ENCODE measurements at places on chromosomes 2 and 18.

DNA sequence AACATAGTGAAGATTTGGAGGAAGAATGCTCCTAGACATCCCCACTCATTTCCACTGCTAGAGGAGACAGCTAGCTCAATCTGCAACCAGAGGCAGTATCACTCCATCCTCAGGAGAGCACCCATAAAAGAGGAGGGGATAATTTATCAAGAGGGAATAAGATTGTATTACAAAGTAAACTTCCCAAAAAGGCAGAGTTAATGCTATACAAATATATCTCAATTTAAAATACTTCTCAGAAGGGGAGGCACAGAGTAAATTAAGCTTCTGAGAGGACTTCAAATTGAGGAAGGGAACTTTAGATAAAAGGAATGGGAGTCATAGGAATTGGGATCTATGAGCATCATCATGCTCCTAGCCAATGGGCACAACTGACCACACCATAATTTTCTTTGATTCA, 29.1 kb downstream of the EXOC6B start:
- no peak for DNase-seq

GRCh38 chr2:880201-880970, 70.3 kb upstream of the SNTG2 start:
- DNase-seq, result no peak

DNA sequence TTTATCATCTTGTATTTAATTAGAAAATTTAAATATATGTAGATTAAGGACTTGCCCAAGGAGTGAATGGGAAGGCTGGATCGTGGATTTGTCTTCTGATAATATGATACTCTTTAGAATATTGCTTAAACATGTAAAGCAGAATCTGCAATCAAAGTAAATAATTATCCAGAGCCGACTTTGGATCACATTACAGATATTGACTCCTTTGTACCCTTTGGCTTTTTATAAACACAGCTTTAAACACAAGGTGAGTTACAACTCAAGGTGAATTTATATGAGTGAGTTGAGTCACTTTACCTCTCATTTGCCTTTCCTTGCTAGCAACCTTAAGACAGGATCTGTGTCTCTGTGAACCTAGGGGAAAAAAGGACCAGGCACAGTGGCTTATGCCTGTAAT, 37.7 kb upstream of the SLC25A52 start:
- no peak for DNase-seq

- no peak for DNase-seq
Observed at GRCh38 chr2:169073963-169074751, 4.8 kb downstream of the DHRS9 start.

- no peak for DNase-seq
Observed at GRCh38 chr2:37263839-37264238, 32.4 kb downstream of the NDUFAF7 start.

DNA sequence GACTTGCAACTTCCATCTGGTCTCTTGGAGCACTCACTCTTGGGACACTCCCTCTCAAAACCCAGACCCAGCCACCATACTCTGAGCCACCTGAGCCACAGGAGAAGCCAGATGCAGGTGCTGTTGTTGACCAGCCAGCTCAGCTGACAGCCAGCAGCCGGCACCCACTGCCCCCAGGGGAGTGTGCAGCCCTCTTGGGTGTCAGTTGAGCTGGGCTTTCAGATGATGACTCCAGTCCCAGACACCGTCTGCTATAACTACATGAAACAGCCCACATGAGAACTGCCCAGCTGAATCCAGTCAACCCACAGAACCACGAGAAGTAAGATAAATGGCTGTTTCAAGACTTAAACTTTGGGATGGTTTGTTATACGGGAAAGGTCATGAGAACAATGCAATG, 10.7 kb upstream of the IGFBP2 start:
- no peak for DNase-seq

DNA sequence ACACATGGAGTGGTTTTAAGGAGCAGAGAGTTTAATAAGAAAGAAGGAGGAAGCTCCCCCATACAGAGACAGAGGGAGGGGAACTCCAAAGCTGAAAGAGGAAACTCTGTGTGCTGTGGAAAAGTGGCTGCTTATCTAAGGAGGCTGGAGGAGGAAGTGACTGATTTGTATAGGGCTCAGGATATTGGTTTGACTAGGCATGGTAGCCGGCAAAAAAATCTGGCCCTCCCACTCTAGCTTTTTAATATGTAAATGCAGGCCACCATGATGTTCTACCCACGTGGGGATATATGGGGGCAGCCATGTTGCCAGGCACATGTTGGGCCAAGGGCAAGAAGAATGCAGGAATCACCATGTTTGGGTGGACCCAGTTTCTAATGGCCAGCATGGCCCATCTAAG, 64.3 kb downstream of the HNMT start:
- peak; percentile 14 for DNase-seq

DNA sequence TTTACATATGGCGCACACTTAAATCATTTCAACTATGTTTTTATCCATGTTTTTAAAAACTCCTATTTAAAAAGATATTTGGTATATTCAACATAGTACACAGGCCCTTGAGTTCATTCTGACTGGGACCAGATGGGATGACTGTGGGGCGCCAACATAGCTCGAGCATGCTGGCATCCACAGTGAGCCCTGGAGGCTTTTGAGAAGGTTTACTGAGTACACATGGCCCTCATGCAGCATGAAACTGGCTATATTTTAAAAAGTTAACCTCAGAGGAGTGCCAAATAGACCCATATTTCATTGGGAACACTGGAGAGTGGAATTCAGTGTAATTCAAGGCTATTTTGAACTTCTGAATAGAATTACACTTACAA, 83.6 kb downstream of the CCDC85A start:
- DNase-seq, result no peak

- peak; percentile 33 for DNase-seq
Observed at GRCh38 chr2:28600181-28600580, 104.3 kb downstream of the PLB1 start.

DNA sequence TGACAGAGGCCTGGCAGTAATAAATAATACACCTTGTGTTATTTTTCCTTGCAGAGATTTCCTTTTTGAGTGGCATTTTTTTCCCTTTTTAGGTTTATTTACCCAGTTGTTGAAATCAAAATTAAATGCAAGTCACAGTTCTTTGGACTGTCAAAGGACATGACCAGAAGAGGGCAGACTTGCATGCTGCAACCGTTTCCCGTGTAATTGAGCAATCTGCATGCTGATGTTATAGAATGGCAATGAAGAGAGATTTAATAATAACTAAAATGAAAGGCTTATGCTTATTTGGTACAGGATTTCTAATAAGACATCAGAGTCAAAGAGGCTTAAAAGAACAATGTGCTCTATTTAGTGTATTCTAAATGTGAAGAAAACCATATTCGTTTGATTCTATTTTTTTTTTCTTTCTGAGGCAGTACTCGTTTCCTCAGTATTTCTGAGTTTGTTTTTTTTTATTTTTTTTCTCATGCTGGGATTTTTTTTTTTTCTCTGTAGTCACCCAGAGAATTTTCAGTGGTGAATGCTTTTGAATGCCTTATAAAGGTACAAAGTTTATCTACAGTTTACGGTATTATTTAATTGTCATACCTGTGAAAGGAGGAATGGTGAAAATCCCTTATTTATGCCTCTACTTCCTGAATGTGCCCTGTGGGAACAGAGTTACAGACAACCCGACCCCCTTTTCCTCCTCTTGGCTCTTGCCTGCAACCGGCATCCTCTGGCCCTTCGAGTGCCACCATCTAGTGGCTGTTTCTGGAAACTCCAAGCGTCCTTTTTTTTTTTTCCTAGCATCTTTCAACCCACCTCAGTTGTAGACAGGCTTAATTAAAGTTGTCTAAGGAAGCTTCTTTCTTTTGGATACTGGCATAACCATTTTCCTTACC, 368.5 kb downstream of the LRRTM1 start:
- DNase-seq, result no peak

DNA sequence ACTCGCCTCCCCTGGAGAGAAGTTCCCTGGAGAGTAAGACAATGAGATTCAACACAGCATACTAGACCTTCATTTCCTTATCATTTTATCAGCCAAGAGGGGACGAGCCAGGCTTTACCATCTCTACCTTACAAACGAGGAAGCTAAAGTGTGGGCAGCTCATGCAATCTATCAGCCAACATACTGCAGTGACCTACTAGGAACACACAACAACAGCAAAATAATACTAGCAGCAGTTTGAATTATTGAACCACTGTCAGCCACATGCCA, 60.0 kb upstream of the TEX51 start:
- no peak for DNase-seq

DNA sequence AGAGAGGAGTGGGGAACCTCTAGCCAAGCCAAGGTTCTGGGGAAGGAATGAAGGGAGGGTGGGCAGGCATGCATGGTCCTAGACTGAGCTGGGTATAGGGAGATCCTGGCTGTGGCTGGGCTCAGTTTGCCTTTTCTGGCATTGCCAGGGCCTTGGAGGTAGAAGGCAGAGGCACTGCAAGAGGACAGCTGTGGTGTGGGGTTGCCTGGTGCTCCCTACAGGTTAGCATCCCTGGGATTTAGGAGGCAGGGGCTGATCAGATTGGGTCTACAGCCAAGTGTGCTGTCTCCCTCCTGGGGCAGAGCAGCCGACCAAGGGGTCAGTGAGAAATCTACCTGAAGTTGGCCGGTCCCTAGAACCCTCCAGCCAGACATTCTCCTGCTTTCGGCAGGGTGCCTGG, 15.9 kb downstream of the ABCG8 start:
- no peak for DNase-seq

- DNase-seq, result no peak
Observed at GRCh38 chr18:80175451-80176204, 66.6 kb downstream of the ADNP2 start.

GRCh38 chr18:36249392-36249791, 48.1 kb upstream of the FHOD3 start:
- DNase-seq, result no peak

- DNase-seq, result no peak
Observed at GRCh38 chr18:28003451-28003850, 173.5 kb downstream of the CDH2 start.

DNA sequence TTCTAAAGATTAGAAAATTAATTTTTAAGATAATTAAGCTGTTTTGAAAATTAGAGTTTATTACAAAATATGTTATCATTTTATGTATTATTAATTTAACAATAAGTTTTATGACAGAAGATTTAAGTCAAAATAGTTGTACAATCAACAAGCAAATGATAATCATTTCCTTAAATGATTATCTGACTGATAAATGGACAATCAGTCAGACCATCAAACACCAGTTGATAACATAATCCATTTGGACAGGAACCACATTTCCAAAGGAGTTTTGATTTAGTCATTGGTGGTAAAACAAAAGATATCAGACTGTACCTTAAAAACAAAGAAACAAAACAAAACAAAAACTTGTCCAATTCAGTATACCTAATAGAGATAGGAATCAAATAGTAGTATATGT, 1.9 kb downstream of the TFPI start:
- no peak for DNase-seq

DNA sequence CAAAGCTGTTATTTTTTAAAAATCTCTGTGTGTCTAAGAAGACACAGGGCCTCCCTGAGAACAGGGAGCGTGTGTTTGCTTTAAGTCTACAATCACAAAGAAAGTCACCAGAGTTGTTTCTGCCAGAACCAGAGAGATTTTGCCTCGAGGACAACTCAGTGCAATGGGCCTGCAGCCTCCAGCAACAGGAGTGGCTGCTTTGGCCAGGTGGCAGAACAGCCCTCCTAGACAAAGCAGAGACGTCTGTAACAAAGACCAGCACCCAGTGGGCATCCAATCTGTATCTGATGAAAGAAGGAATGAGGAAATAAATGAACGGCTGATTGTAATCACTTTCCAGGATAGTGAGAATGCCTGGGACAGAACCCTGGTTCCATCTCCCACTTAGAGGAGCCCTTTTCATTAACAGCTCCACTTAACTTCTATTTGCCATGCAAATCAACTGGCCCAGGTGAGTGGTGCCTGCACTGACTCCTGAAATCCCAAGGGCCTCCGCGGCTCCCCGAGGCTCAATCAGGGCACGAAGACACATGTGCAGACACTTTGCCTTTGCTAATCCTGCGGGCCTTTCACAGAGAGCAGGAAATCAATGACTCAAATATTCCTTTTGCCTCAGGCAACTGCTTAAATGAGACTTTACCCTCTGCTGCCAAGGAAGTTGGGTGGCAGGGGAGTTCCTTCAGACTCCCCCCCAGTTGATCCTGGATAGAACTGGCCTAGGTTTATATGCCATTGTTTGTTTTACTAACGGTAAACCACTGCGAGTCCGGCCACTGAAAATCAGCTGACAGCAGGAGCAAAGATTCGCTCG, 146.5 kb downstream of the CABLES1 start:
- no peak for DNase-seq

DNA sequence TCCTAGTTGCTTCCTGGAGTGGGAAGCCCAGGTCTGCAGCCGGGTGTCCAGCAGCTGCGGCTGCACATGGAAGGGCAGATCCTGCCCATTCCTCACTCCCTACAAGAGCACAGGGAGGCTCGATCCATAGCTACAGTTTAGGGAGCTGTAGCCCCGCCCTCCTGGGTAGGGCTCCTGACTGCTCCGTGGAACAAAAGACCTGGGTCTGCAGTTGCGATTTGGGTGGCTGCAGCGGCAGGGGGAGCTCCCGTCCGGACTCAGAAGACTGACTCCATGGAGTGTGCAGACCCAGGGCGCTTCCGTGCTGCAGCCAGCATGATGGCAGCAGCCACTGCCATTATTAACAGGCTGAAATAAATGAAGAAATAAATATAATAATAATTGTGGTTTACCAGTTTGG, 157.3 kb downstream of the CTNNA2 start:
- DNase-seq, result no peak

DNA sequence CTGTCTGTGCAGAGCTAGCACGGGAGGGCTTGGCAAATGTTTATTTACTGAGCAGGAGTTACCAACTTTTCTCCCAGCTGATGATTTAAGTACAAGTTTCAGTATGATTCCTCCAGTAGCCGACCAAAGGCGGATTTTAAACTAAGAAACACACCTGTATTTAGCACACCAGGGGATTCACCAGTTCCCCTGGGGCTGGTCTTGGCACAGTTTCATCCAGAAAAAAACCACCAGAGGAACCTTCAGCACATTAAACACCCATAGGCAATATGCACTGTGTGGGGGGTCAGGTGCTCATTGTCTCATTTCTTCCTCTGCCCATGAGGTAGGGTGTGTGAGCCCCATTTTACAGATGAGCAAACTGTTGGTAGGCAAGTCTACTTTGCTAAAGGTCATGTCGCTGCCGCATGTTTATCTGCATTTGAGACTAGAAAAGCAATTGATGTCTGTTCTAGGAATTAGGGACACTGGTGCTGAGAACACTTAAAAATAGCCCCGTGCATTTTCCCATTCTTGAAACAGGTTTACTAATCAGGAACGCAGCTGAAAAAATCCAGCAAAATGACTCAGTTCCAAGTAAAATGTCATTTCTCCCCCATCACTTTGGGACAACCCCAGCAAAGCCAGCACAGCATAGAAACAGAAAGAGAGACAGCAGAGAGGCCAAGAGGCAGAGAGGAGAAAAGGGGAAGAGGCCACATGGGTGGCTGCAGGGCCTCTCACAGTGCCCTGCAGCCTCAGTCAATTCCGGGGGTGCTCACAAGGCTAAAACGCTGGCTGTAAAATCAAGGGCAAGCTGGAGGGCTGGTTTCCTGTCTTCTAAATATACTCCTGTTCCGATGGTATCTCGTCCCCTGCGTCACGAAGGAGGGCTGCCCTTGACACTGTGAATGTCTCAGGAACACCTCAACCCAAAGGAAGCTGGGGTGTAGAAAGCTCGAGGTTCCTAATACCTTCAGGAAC, 166.8 kb upstream of the ID2 start:
- peak; percentile 94 for DNase-seq

GRCh38 chr18:79476918-79477571, 81.3 kb downstream of the NFATC1 start:
- no peak for DNase-seq

- DNase-seq, result no peak
Observed at GRCh38 chr2:106828119-106828518, 57.8 kb downstream of the ST6GAL2 start.
